AG09309 (cell line): ENCODE measurements at places on chromosomes 4 and X.

DNA sequence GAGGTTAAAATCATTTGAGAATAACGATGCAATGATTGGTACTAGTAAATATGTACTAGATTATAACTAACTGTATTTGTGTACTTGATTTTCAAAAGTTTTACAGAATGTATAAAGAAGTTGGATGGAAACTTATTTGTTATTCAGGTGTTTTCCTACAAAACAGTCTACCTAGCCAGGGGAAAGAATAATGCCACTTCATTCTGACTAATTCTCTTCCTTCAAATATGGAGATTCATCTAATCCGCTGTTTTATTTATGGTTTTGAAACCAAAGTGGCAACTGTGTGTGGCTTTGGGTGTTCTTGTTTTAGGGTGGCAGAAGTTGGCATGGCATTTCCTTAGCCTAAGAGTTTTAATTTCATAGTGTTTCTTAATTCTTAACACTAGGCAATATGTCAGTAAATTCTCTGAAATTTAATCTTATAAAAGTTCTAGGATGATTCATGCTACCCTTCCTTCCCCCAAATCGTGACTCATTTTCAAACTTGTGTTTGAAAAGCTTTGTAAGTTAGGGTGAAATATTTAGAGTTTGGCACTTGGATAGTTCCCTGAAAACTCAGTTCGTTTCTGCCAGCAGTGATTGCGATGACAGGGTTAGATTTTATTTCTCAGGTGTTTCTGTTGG is 62.6 kb downstream of the DCLK2 start:
- DNase-seq: peak; percentile 43

DNA sequence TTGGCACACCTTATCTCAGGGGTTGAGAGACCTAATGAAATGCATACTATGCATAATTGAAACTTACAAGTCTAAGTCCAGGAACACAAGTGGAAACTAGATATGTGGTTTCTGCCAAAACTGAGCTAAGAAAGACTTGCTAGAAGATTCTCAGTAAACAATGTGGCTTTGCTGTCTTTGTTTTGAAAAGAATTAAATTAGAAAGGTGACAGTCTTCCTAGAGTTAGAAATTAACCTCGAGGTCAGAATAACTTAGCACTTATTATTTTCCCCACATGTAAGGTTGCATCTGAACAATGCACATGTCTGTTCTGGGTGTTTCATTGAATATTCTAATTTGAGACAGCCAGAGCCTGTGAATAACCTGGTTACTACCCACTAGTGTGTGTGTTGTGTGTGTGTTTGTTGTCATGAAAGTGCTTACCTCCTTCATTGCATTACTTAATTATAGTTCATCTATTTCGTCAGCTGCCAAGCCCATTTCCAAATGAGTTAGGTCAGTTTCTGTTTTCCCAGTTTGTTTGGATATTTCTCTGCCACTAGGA is 1.5 kb downstream of the EREG start:
- no peak for DNase-seq

GRCh38 chrX:152149648-152150047 is 11.3 kb upstream of the MAGEA10 start:
- DNase-seq: no peak

- DNase-seq: no peak
These were observed 4.7 kb upstream of the IL1RAPL1 start for GRCh38 chrX:28582511-28582910.

DNA sequence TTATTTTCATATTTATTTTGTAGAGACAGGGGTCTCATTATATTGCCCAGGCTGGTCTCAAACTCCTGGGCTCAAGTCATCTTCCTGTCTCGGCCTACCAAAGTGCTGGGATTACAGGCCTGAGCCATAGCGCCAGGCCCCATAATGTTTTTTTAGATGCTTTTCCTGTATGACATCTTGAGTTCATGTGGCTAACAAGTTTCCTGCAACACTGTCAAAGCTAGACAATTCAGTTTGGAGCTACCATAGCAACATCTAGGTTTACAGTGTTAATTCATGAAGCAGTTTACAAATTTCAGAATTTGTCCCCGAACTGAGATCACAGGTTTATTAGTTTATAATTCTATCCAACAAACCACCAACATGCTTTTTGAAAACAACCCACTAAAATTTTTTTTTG is 6.4 kb upstream of the IL13RA2 start:
- DNase-seq: no peak

DNA sequence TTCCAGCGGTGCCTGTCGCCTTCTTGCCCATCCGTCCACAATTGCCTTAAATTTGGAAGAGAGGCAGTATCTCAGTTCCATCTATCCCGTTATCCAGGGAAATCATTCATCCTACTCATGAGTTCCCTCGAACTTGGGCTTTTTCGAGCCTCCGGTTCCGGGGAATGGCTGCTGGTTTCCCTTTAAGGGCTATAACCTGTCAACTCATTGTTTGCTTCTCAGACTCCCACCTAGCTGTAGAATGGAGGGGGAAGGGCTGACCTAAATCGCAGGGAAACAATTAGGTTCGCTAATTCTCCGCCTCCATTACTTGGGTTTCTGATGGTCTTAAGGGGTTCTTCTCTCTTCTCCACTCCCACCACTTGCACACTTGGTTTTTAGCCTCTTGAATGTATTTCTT is 1.2 kb downstream of the UCHL1 start:
- DNase-seq: no peak

DNA sequence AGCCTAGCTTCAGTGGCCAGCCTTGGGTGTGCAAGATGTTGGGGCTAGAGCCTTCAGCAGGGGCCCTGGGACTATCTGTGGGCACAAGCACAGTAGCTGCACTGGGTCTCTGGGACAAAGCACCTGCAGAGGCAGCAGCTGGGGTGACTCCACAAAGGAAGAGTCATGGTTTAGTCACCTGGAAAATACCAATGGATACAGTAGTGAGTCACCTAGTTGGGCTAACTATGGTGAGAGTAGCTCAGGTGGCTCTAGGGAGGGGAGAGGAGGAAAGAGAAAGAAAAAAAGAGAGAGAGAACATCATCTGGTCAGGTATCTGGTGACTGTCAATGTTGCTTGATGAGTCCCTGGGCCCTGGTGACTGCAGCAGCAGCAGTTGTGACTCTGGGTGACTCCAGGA is 72.9 kb upstream of the SPIN4 start:
- DNase-seq: no peak

DNA sequence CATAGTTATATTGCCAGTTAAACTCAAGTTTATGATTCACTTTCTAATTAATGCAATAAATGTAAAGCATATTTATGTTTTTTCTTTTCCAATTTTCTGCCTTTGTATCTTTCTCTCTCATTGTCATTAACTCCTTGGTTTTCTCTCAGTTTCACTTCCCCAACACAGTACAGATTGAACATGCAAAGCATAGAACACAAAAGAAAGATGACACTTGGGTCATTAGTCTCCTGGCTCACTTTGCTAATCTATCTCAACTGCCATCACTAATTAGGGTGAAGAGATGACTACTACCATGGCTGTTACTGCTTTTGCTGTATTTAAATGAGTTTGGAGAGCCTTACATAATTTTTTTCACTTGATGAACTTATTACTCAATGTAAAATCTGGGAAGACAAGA is 12.3 kb upstream of the NAA11 start:
- no peak for DNase-seq

GRCh38 chr4:117821834-117822233 is 212.5 kb upstream of the NDST3 start:
- DNase-seq: no peak

DNA sequence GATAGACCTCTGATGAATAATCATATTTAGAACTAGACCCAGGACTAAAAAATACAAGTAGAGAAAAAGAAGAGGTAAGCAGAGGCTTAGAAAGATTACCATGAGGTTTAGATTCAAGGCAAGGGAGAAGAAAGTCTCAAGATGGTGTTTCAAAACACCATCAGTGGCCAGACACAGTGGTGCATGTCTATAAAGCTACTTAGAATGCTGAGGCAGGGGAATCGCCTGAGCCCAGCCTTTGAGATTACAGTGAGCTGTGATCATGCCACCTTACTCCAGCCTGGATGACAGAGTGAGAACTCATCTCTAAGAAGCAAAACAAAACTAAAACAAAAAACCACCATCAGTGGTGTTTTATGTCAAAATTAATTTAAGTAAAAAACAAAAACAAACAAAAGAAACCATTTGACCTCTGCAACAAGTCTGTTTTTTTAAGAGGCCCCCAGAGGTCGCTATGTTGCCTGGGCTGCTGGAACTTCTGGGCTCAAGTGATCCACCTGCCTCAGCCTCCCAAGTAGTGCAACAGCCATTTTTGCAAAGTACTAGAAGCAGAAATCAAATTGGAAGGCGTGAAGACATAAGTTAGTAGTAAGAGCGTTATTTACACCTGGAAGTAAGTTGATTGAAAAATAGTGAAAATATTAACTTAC is 784.3 kb downstream of the ADGRL3 start:
- DNase-seq: no peak

- DNase-seq: no peak
These were observed 53.5 kb downstream of the DCLK2 start for GRCh38 chr4:150131581-150132228.

DNA sequence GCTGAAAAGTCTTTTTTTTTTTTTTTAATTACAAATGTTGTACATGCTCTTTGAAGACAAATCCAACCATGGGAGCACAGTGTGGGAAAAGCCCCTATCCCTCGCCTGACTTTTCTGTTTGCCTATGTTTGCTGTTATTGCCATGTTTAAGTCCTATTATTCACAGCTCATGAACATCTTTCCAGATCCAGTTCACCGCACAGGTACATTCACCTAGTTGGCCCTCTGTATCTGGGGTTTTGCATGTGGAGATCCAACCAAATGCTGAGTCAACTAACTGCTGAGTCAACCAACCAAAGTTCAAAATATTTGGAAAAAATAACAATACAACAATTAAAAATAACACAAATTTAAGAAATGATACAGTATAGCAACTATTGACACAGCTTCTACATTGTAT is 100.1 kb upstream of the CLNK start:
- DNase-seq: no peak

DNA sequence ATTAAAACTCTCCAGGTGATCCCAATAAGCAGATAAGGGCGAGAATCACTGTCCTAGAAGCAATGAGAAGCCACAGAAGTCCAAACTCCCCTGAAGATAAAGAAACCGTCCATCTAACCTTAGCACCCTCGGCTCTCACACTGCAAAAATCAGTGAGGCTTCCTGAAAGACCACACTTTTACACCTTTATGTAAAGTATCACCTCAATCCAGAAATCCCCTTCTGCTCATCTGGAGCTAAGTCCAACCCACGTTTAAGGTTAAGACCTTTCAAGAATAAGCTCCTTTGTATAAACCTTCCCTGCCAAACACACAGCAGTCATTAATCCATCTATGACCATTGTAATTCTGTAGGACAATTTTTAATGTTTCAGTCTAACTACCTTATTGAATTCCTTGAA is 41.7 kb downstream of the LIN54 start:
- DNase-seq: no peak
